Inflammatory macrophage treated with lipopolysaccharide for 4 hours (primary cell): ENCODE measurements at places on chromosomes 5 and 9.

DNA sequence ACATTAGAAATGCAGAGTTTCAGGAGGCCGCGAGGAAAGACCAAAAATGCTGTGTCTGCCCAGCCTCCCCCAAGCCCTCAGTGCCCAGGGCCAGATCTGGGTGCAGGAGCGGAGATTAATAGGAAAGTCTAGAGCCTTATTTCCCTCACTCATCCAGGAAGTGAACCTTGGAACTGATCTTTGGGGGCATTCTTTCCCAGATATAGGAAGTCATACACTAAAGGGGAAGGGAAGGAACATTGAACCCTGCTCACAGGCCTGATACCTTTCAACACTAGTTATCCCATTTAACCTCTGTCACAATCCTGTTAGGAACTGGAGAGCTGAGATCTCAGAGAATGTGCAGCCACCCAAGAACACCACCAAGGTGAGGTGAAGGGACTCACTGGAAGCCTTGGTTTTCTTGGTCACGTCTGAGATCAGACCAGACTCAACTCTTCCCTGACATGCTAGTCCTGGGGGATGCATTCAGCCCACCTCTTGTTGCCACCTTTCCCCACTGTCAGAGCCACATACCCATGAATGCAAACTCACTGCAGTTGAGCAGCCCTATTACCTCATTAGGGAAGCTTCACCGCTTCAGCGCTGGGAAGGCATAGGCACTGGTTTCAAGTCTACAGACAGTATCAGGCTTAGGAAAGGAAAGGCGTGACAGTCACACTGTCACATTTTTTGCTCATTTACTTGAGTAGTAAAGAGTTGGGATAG lies 95.0 kb downstream of the KIAA1958 start:
- no peak for DNase-seq

DNA sequence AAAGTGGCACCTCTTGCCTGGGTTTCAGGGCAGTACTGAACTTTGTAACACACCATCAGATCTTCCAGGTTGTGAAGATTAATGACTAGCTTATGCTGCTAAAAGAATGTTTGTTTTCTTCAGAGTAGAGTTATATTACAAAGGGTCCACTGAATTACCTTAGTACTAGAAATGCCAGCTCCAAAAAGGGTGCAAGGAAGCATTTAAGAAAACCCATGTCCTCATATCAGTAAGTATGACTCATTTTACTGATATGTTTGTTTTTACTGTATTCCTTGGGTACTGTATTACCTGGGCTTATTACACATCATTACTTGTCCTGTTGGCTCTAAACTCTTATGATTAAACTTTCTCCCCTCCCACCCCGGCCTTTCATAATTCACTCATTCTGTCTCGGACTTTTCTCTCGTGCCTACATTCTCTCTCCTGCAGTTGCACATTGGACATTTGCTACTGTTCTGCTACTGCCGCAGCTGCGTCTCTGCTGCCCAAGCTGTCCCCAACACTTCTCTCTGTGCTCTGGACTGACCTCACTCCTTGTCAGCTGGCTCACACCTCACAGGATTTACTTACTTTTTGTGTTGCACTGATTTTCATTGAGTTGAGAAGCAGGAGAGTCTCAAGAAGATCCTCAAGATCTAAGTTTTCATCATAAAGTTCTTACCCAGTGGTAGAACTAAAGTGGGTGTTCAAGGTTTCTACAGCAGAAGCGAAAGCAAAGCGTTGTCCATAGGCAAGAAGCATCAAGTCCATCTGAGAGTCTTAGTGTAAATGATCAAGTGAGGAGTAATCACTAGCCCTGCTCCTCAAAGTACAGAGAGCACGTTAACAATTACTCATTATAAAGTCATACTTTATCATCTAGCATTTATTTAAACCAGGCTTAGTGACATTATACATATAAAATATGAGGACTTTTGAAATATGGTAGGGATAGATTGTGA lies 53.2 kb upstream of the C9orf72 start:
- DNase-seq, result no peak

- peak; percentile 83 for DNase-seq
These were observed 42.8 kb upstream of the STXBP1 start for GRCh38 chr9:127568971-127569885.

DNA sequence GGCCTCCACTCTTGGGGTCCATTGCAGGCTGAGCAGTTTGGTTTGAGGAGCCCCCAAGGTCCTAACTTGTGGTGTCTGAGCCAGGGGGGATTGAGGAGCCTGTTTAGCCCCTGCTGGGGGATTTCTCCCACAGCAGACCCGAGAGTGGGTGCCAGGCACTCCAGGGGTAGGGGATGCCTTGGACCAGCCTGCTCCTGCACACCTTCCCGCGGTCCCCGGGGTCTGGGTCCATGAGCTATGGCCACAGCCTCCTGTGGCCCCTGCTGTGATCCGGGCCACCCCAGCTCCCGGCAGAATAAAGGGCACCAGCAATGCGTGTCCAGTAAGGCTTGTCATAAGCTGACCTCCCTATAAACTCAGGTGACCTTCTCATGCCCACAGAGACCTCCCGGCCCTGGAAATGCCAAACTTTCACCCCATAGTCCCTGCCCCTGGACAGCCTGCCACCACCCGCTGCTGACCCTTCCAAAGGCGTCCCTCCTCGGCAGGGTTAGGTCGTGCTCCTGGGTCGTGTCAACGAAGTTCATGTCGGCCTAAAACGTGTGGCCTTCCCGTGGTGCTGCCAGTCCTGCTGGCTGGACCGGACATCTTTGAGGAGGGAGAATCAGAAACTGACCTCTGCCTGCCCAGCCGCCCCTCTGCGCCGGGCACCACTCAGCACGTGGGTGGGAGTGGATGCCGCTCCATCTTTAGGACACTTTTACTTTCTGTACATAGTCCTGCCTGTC lies 137.6 kb downstream of the MRPL36 start:
- no peak for DNase-seq

DNA sequence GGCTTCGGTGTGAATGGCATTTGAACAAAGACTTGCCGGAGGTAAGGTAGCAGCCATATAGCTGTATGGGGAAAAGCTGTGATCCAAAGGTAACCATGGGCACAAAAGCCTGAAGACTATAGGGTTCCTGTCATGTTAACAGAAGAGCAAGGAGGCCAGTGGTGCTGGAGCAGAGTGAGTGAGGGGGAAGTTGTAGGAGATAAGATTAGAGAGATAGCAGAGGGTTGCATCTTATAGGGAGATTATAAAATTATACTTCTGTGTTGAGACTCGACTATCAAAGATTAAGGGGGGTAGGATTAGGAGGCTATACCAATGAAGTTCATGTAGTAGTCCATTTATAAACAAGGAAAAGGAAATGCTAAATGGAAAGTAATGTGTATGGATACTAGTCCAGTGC lies 3.3 kb downstream of the NCBP1 start:
- DNase-seq, result no peak

GRCh38 chr9:6758498-6759184 lies 868 bp downstream of the KDM4C start:
- peak; percentile 46 for DNase-seq

- no peak for DNase-seq
These were observed 121.4 kb downstream of the NFIB start for GRCh38 chr9:14192556-14192955.

- DNase-seq, result no peak
These were observed 383.8 kb downstream of the TMEM232 start for GRCh38 chr5:110342683-110343082.
